ENCODE measurements at places on chromosomes 11 and 22.

DNA sequence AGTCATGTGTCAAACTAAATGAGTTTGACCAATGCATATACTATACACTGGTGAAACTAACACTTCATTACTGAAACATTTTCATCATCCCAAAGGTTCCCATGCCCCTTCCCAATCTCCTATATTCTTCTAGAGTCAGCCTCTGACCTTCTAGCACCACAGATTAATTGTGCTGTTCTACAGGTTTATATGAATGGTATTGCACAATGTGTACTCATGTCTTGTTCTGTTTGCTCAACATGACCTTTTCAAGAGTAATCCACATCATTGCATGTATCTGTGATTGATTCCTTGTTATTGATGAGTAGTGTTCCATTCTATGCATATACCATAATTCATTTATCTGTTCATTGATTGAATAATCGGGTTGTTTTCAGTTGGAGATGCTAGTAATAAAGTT lies 7.5 kb upstream of the OR8G1 start:
- DNase-seq, result no peak

DNA sequence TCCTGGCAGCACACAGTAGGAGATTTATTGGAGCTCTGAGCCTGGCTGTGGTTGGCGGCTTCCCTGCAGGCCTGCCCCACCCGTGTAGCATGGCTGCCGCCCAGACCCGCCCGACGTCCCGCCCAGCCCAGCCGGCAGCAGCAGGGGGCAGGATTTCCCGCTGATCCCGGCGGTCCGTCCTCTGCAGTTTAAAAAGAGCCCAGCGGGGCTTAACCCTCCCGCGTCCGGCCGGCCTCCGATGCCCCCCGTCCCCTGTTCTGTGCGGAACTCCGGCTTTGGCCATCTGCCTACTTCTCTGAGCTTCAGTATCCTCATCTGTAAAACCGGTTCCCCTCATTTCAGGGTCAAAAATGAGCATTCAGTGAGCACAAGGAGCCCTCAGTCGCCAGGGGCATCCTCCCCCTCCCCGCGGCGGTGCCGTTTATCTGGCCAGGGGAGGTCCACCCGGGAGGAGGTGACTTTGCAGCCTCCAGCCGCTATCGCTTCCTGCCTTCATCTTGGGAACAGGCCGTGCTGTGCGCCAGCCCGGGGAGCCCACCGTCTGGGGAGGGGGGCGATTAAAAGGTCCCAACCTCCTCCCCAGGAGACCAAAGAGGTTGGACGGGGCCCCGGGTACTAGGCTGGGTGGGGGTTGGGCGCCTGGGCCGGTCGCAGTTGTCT lies at the start of gene GAS2L1:
Gene GAS2L1 (plus strand): TSS at position 476 of the 660 bp plus-strand sequence. CDS start 1,456 bp downstream, outside the sequence.
- DNase-seq, result peak; percentile 72

DNA sequence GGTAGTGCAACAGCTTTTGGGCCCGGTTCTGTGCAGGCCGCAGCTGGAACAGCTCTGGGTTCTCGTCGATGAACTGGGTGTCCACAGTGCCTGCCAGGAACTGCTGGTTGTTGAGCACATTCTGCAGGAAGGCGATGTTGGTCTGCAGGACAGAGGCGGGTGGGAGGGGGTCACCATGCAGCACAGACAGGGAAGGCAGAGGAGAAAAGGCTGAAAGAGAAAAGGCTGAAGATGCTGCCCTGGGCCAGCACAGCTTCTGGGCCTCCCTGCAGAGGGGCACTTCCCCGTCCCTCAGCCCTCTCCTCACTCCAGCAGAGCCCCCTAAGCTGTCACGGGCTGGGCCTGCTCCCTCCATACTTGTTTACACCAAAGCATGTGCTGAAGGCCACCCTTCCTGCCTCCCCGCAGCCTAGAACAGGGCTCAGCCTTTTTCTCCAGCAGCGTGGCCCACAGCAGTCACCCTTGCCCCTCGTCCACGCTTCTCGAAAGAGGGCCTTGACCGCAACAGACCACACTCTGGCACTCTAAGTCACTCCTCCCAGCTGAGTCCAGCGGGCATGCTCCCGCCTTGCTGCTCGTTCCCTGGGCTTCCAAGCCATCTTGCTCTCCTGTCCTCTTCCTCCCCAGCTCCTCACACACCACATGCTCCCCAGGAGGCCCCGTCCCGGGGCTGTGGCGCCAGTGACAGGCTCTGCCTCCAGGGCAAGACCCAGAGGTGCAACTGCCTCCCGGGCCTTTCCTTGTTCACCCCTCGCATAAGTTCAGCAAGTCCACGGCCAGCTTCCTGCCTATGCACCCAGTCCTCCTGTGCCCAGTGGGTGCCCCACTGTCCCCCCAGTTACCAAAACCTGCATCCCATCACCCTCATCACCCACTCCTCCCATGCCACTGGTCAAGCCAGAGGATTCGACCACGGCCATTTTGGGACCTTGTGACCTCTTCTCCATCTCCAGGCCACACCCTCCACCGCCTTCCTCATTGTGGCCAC lies 3.3 kb upstream of the LRFN4 start:
- no peak for DNase-seq

- DNase-seq, result no peak
Observed at GRCh38 chr11:61630089-61630488, 49.2 kb upstream of the SYT7 start.

GRCh38 chr11:116339306-116340098 lies 433.3 kb downstream of the BUD13 start:
- DNase-seq, result no peak

- peak; percentile 77 for DNase-seq
Observed at GRCh38 chr22:46053563-46054090, 76.7 kb upstream of the WNT7B start.

Data from activated T-cell treated with anti-CD3 and anti-CD28 coated beads, Interleukin-2, amount 50 U/mL, for 48 hours (primary cell).